ENCODE measurements at places on chromosomes 7 and 10.

DNA sequence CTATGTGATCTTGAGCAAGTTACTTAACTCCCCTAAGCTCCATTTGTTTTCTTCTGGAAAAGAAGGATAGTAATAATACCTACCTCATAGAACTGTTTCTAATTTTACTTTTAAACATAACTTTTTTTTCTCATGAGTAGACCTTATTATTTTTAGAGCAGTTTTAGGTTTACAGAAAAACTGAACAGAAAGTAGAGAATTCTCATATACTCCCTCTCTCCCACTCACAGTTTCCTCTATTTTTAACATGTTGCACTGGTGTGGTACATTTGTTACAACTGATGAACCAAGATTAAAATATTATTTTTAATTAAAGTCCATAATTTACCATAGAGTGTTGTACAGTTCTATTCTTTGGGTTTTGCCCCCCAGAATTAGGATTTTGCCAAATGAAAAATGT lies 221.3 kb upstream of the CSTF2T start:
- no peak for DNase-seq

DNA sequence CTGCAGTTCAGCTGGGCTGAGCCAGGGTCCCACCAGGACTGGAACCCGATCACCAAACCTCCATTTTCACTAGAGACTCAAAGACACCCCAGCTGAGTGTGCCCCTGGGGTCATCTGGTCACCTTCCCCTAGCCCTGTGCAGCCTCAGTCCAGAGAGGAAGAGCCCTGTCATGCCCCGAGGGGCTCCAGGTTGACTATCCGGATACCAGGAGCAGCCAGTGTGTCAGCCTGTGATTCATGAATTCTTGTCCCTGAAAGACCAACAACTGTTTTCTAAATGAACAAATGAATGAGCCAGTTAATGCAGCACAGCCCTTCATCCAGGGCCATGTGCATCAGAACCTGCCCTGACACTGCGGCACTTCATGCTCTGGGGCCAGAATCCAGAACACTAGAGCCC lies 201.9 kb upstream of the TCERG1L start:
- no peak for DNase-seq

- no peak for DNase-seq
These were observed 301.3 kb downstream of the PHTF2 start for GRCh38 chr7:78099715-78100394.

- DNase-seq = no peak
These were observed 47.7 kb upstream of the MGAM2 start for GRCh38 chr7:142063551-142064442.

GRCh38 chr7:97270280-97270679 lies 152.8 kb downstream of the SDHAF3 start:
- DNase-seq = no peak

Data from hypothalamus (tissue), 51 donors.